ENCODE measurements at places on chromosomes 5 and 9. TPM values are rescaled to one million over a fixed set of nuclear protein-coding genes. Genes with fewer than 3 reads are reported as not detected.

DNA sequence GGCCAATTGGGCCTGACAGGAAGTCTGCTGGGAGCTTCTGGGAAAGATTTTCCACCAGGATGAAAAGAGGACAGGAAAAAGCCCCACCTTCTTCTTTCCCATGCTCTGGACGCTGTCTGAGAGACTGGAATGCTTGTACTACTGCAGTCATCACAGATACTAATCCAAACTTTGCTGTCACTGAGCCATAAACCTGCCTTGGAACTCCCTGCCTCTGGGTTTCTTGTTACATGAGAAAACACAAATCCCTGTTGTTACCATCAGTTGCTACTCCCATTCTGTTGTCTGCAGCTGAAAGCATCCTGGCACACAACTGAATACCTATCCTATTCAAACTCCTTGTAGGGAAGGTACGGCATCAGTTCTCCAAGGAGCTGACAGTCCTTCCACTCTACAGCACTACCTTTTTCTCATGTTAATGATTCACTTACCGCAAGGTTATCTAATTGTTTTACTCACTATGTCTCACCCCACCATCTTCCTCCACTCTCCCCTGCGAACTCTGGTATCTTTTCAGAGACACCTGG lies 167.5 kb downstream of the CDK5RAP2 start:
- DNase-seq: peak; percentile 43

DNA sequence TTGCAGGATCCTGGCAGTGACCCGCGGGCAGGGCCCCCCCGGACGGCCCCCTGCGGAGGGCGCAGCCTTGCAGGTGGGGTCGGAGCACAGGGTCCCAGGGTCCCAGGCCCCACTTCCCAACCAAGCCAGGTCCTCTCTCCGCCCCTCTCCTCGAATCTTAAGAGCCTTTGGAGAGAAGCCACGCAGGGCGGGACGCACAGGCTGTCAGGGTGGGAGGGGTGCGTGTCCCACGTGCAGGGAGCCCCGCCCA lies 18.4 kb upstream of the EGFL7 start:
- DNase-seq: no peak

DNA sequence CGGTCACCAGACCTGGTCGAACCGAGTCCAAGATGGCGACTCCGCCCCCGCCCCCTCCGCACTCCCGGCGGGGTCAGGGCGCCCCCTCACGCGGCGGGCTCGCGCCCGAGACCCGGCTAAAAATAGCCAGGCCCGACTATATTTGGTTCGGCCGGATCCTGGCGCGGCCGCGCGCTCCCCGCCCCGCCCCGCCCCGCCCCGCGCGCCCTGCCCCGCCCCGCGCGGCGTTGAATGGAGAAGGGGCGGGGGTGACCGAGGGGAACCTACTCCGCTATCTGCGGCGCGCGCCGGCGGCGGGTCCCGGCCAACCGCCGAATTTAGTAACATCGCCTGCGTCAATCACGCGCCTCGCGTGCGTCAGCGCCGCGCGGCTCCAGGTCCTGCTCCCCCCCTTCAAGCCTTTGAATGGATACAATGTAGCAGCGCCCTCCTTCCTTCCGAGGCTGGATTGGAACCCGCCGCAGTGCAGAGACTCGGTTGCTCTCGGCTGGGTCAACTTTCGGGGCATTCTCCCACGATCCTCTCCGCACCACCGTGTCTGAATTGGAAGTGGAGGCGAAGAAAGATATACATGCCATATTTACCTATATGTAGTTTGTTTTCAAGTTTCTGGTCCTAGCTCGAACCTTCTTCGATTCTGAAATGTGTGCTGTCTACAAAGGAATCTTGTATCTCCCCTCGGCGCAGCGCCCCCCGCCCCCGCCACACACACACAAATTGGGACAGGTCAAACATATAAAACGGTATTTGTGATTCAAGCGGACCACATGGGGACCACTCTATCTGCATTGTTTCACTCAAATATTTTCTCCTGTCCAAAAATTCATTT lies 1.6 kb upstream of the NR4A3 start:
- peak; percentile 95 for DNase-seq

RGS7BP gene
- total RNA-seq: 0.13 TPM

RASGEF1C gene
- total RNA-seq: not detected

Data from dermis microvascular lymphatic vessel endothelial cell (primary cell).